ENCODE measurements at places on chromosomes 2 and 18.
A peak's percentile ranks its signal among the peaks of the same experiment; 100 is the strongest.

DNA sequence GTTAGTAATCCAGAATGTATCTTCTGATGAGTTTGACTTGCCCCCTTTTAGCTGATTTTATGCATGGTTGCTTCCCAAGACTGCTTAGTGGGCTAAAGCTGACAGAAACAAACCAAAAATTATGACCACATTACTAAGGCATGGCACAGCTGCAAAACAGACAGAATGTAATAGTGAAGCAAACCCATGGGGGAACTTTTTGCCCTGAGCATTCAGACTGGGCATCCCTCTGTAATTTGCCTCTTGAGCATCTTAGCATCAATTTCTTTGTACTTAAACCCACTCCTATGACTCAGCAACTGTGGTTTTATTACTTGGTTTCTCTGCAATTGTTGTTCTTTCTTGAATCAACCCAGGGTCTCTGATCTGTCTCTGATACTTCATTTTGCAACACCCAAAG is 487.3 kb upstream of the DCC start:
- no peak for DNase-seq

- no peak for DNase-seq
These were observed 55.9 kb downstream of the ACVR1C start for GRCh38 chr2:157572725-157573124.

- no peak for DNase-seq
These were observed 119.0 kb upstream of the SYT4 start for GRCh38 chr18:43396266-43396665.

- DNase-seq: peak; percentile 59
These were observed 1.8 kb downstream of the ATP9B start for GRCh38 chr18:79071037-79071436.

DNA sequence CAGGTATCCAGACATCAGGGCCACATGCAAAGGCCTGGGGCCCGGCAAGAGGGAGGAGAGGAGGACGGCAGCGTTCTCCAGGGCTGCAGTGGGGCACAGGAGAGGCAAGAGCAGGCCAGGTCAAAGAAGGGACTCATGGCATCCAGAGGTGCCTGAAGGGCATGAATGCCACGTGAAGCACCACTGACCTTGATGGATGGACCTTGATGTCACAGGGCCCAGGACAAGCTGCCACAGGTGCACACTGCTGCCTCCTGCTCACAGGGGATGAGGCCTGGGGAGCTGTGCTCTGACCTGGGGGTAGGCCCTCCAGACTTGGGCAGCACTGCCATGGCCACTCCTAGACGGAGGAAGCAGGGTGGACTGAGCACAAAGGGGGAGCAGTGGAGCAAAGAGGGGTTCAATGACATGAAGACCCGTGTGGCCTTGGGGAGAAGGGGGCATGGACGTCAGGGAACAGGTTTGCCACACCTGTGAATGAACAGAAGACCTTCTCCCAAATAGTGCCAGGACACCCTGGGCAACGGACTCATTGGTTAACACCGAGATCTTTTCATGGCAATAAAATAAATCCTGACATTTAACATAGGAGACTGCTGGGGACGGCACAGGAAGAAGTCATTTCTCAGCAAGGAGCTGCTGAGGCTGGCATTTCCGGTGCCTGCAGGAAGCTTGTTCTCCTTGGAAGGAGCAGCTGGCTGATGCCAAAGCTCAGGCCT is 65.6 kb downstream of the EMX1 start:
- DNase-seq: no peak

DNA sequence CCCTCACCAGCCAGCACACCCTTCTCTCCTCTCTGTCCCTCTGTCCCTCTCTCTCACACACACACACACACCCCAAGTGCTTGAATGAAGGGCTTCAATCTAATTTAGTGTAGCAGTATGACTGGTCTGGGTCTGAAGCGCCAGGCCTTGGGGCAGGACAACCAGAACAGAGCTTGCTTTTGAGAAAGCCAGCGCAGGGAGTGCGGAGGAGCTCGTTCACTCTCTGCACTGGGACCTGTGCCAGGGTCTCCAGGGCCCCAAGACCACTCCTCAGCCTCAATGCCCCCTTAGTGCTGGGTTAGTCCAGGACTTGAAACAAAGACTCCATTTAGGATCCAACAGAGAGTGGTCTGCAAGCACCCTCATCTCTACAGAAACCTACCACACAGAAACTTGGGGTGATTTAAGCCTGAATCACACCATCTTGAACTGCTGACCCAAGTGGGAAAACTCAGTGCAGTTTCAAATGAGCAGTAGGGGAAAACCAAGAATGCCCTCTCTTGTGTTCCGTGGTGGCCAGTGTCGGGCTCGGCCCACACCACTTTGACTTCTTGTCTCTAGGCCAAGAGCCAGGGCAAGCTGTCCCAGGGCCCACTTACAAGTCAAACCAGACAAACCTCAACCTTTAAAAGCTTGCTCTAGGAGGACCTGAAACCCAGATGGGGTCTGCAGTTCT is 66.6 kb upstream of the WIPF1 start:
- DNase-seq: no peak

GRCh38 chr2:84393829-84394228 is 65.3 kb downstream of the SUCLG1 start:
- no peak for DNase-seq

DNA sequence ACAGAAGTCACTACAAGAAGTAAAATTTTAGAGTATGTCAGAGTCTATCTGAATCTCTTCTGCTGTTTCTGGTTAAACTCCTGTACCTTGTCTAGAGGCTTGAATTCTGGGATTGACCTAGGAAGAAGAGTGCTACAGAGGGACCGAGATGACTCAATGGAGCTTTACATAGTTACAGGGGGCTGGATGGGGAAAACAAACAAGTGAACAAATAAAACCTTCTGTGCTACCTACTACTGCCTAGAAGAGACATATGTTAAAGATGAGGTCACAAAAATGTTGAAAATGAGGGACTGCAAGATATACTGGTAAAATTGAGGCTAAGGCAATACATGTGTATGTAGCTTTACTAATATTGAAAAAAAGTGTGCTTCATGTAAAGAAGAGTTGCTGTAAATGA is 265.4 kb upstream of the TFPI start:
- no peak for DNase-seq

GRCh38 chr18:712401-713134 is at the start of gene ENOSF1:
Gene ENOSF1, minus strand, starts transcription at chr18:712630. Its CDS starts 43 bp downstream, at chr18:712587.
- DNase-seq: peak; percentile 74

DNA sequence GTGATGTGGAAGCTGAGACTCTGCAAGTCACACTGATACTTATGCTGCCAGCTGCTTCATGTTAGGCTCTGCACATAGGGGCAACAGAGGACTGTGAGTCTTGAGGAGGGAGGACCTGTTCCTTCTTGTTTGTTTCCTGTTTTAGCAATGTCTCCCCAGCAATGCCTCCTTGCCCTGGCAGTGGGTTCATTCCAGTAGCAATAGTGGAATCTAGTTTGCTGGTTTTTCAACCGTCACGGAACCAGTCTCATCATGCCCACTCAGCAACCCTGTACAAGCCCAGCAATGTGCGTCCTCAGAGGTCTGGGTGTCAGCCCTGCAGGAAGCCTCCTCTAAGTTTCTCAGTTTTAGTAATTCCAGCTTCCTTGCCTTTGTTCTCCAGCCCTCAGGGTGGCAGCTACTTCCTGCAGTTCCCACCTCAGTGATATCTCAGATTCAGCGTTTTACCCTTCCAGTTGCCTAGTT is 20.5 kb upstream of the ITGB6 start:
- no peak for DNase-seq

DNA sequence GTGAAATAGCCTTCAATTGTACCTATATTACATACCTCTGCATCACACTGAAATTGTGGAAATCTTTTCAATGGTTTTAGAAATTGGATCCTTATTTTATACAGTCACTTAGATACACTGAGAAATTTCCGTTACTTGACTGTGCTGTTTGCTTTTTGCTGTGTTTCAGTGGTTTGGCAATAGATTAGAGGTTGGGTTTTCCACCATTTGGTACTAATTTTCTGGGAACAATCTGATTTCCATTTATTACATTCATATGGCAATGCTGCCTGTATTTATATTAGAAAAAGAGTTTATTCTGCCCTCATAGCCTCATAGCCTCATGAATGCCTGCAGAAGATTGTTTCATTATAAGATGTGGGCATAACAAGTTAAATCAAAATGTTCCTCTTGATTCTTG is 285.0 kb downstream of the GULP1 start:
- DNase-seq: no peak

DNA sequence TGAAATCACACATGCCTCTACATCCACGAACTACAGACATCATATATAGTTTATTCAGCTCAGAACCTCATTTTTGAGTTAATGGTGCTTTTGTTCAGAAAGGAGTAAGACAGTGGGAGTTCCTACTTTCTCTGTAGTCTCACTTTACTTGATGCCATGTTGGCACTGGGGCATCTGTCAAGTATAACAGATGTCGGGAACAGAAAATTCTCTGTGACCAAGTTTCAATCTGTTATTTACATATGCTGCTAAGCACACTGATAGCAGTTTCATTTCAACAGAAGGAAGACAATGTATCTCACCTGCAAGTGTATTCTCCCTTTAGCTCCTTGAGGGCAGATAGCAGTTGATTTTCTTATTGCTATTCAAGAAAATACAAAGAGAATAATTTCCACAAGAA is 774.1 kb downstream of the METTL4 start:
- DNase-seq: no peak

GRCh38 chr2:147469471-147469870 is 375.4 kb upstream of the ACVR2A start:
- no peak for DNase-seq

GRCh38 chr2:11777066-11777782 is 30.8 kb downstream of the LPIN1 start:
- no peak for DNase-seq

- DNase-seq: no peak
These were observed 13.4 kb upstream of the WDR75 start for GRCh38 chr2:189427872-189428271.

DNA sequence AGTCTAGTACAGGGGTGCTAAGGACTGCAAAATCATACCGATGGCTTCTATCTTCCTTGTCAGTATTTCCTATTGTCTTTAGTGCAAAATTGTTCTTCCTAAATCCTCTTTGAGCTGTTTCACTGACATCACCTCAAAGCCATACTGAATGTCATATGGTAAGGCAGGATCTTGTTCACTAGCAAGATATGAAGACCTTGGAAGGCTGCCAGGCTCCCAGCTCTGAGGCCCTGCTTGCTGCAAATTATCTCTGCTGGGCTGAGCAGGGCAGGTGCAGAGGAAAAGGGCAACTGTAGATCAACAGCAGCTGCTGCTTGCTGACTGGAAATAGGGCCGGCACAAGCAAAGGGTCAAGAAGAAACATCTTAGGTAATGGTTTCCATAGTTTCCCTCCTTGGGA is 58.2 kb downstream of the PMAIP1 start:
- no peak for DNase-seq

GRCh38 chr18:27674411-27674810 is 489.3 kb upstream of the CHST9 start:
- no peak for DNase-seq

DNA sequence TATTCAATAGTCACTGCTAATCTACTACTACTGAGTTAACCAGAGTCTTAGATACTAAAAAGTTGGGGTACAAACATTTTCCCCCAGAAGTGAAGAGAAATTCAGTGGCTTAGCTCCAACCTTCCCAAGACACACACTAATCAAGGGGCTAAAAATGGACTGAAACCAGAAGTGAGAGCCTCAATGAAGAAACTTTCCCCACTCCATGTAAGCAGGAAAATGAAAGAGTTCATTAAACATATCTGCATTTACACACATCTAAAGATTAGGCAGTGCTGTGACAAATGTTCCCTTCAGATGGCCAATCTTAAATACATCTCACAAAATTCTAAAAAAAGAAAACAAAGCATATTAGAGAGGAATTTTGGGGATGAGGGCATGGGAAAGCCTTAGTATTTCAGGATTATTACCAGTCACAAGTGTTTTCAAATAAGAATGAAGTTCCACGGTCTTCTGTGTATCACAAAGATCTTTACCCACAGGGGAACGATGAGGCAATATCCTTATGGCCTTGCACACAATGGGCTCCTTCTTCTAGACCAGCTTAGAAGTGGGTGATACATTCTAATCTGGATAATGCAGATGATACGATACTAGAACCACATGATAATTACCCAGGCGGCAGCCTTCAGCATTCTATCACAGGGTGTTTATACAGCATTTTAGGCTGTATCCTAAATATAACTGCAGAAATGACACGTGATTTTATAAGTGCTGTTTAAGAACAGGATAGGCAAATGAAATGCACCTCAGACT is 17.1 kb downstream of the ANKRD44 start:
- no peak for DNase-seq

DNA sequence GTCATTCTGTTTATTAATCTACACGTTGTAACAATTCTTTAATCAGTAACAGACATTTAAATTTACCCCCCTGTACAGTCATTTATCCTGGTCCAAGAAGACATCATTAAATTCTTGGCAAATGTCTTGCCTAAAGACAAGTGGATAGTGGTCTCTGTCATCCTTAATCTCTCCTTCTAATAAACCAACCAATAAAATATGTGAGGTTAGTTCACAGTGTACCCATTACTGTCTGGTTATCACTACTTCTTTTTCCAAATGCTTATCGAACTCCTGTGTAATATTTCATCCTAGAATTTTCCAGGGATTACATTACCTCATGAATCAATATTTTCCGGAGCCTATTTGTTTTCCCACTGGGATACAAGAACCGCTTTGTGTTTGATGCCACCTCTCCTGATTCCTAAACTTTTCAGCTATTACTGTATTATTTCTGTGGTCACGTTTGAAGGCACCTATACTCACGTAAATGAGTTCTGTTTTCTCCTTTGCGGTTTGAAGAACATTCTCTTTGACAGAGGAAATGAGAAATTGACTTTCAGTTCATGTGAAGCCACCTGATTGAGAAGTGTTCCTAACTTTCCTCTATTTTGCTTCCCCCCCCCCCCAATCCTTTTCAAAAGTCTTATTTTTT is 131.5 kb downstream of the RTN4 start:
- DNase-seq: no peak

DNA sequence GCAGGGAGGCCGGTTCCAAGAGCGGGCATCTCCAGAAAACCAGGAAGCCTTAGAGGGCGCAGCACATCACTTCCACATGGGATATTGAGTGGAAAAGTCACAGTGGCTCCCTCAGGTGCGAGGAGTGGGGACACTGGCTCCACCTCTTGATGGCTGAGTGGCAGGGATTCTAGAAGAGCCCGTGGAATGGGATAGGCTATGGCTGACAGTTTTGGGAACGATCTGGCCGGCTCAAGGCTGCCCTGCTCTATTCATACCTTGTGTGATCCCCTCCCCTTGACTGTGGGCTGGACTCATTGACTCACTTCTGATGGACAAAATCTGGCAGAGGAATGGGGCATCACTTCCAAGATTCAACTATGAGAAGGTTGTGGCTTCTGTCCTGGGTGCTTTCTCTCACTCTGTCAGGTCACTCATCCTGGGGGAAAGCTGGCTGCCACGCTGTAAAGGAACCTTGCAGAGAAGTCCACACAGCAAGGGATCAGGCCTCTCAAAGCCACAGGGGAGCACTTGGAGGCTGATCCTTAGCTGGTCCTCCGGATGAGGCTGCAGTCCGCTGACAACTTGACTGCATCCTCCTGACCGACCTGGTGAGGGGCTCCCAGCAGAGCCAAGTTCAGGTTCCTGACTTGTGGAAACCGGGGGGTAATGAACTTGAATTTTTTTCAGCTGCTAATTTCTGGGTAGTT is 46.7 kb upstream of the HS6ST1 start:
- no peak for DNase-seq

GRCh38 chr2:38635139-38635538 is 30.8 kb upstream of the GALM start:
- DNase-seq: no peak

Measured in HL-60 (cell line).